ENCODE measurements at places on chromosomes 16 and 17.

GRCh38 chr16:74737521-74737920, 36.9 kb upstream of the MLKL start:
- DNase-seq, result no peak

- DNase-seq, result no peak
Measured at GRCh38 chr16:62585041-62585545, 548.9 kb upstream of the CDH8 start.

DNA sequence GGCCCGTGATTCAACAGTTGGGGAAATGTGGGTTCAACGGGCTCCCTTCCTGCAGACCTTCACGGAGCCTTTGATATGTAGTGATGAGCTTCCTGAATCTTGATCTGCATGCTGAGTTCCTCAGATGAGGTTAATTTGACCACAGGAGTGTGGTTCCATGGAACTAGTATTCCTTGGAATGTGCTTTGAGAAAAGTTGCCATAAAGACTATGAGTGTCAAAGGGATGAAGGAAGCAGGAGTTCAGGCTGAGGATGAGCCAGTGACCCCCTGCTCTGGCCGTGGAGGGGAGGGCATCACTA, 229.2 kb downstream of the MSI2 start:
- DNase-seq, result no peak

DNA sequence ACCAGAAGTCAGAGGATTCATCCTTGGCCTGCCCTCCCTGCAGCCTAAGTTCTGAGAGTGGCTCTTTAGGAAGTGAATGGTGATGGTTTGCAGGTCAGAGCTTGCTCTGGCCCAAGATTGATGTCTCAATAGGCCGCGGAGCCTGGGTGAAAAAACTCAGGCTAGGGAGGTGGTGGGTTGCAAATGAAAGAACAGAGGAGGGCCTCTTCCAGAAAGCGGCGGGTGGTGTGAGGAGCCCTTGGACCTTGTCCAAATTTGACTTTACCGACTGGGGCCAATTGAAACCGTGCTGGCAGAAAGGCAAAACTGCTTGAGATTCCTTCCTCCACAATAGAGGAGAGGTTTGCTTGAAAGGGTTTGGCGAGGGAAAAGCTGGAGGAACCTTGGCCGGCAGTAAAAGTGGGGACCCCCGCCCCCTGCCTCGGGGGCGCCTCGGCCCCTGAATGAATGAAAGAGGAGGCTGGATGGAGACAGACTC, 331.3 kb downstream of the SEC14L1 start:
- DNase-seq, result no peak

DNA sequence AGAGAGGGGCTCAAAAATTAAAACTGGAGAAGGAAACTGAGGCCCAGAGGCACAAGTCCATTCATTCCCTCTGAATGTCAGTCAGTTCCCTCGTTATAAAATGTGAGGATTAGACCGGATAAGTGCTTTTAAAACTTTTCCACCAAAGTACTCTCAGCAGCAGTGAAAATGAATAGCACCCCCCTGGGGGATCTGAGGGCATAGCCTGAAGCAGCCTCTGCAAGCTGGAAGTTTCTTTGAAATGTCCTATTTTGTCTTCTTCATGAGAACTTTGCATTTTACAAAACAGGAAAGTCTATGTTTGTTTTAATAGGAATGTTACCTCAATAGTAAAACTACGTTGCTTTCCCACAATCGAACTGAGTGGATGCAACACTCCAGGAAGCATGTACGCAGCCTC, 273.0 kb downstream of the CEP112 start:
- DNase-seq, result no peak

DNA sequence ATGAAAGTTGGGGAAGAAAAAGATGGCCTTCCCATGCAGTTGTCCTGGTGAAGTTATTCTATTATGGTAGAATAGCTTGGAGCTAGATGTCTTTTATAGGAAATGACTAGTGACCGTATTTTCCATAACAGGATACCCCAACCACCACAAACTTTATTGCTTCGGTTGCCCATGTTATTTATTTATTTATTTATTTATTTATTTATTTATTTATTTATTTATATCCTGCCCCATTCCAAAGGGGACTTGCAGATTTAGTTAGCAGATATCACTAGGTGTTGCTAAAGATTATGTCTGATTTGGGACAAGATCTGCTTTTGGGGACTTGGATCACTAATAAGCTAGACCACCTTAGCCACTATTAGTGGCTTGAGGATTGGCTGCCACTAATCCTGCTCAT, 68.3 kb downstream of the ARHGAP44 start:
- DNase-seq, result no peak

GRCh38 chr17:42937712-42938596, 26.3 kb downstream of the AARSD1 start:
- DNase-seq, result no peak

- DNase-seq, result no peak
Measured at GRCh38 chr17:75346906-75347305, 57.7 kb upstream of the SLC25A19 start.

- DNase-seq, result no peak
Measured at GRCh38 chr16:67395458-67396158, 2.3 kb upstream of the TPPP3 start.

DNA sequence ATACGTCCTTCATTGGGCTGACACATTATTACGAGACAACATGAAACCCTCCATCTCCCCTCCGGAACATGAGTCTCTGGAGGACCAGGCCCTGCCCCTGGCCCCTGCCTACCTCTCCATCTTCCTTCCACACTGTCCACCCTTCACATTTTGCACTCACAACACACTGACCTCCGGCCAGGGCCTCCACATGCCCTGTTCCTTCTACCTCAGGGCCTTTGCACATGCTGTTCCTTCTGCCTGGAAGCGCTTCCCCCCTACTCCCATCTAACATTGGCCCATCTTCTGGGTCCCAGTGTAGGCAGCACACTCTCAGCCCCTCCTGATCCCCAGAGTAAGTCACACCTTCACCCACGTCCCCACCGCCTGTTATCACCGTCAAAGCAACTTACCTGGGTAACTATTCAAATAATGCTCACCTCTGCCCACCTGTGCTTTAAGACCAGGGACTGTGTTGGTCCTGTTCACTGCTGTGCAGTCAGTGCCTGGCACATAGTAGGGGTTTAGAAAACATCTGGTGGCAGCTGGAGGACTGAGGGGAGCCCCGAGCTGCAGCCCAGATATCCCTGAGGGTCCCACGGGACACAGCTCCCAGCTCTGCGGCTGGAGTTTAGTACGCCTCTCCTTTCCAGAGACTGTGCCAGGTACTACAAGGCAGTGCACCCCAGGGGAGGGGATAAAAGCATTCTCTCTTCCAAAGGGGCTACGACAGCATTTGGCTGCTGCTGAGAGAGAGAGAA, 27.2 kb downstream of the RPH3AL start:
- DNase-seq, result no peak

All from epithelial cell of prostate (primary cell).